Thymus (tissue), 14 donors: ENCODE measurements at places on chromosomes 3 and 15.

DNA sequence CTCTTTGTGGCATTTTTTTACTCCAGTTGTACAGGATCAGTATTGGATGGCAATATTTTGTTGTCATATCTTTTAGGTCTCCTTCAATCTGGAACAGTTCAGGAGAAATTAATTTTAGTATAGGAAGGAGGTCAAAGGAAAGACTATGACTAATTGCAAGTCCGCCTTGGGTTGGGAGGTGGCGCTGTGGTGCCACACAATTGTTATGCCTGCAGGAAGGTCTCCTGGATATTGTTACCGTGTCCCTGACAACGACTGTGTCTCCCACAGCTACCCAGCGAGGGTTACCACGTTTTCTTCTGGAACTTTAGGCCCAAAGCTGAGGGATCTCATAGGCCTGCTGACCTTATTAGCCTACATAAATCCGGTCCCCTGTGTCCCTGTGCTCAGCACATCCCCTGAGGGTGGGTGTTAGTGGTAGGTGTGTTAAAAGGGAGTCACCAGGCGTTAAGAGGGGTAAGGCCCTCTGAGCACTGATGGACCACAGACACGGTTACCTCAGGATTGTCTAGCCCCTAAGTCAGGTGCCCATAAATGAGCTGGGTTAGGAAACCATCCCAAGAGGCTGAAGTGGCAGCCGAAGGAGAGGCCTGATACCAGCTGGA lies 31.5 kb downstream of the KCNAB1 start:
- DNase-seq, result peak; percentile 27

- DNase-seq, result no peak
Observed at GRCh38 chr15:52294881-52295420, 653 bp downstream of the MYO5C start.

GRCh38 chr15:37028625-37029296 lies 71.6 kb downstream of the MEIS2 start:
- no peak for DNase-seq

DNA sequence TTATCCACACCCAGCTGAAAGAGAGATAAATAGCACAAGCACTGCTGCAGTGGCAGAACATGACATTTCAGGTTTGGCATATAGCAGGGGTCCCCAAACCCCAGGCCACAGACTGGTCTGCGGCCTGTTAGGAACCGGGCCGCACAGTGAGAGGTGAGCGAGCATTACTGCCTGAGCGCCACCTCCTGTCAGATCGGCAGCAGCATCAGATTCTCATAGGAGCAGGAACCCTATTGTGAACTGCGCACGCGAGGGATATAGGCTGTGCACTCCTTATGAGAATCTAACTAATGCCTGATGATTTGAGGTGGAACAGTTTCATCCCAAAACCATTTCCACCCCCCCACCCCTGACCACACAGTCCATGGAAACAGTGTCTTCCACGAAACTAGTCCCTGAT lies 54.6 kb downstream of the CCR4 start:
- no peak for DNase-seq

- DNase-seq, result no peak
Observed at GRCh38 chr3:133393691-133394474, 6.0 kb upstream of the BFSP2 start.

DNA sequence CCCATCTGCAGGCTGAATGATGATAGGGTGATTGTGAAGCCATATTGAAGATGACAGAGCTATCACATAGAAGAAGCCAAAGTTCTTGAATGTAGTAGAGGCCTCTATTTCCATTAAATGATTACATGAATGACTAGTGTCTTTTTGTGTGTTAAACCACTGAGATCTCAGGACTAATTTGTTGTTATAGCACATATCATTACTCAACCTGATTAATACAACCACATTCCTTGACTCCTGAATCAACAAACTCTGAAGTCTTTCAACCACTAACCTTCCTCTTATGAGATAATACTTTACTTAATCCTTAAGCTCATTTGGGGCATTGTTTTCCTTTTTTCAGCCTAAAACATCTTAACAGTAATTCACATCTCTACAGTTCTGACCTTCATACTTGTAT lies 564.5 kb upstream of the ADAMTS9 start:
- DNase-seq, result no peak

GRCh38 chr15:97858296-97858695 lies 102.2 kb upstream of the ARRDC4 start:
- no peak for DNase-seq

DNA sequence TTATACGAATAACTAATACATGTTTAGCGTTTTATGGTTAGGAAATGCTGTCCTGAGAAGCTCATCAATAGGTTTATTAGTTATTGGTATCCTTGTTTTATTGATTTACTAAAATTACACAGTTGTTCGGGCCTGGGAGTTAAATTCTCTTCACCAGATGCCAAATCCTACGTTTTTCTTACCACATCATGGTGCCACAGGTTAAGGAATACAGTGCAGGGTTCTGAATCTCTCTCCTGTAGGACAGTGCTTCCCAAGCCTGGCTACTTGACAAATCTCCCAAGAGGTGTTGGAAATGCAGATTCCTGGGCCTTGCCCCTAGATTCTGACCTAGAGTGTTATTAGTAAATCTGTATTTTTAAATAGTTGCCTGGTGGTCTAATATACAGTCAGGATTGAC lies 273.4 kb upstream of the LRRFIP2 start:
- no peak for DNase-seq

DNA sequence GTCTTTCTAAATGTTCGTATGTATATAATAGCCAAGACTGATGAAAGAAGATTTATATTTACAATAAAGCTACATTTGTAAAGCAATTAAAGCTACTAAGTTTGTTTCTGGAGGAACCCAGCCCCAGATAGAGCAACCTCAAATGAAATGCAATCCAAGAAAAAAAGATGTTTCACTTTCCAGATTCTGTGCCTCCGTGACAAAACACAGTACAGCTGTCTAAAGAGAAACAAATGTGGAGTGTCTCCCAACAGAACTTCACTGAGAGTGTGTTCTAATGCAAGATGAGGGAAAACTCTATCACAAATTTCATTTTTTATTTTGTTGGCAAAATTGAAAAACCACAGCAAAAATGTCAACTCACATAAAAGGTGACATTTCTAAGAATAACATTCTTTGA lies 317.0 kb downstream of the OCA2 start:
- DNase-seq, result no peak

DNA sequence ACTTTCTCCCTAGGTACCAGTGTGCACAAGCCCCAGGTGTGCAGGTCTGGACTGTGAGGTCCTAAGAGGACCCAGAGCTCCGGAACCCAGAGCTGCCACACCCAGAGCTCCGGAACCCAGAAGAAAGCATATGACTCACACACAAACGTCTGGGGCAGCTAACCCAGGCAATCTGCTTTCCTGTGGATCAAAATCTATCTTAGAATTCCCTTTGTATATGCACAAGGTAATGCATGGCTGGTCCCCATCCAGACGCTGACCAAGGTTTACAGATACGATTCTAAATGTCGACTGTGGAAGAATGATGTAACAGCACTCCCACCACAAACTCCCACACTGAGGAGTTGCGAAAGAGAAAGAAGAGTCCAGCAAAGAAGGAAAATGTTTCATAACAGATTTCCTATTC lies 15.7 kb downstream of the KCNMB2 start:
- no peak for DNase-seq

DNA sequence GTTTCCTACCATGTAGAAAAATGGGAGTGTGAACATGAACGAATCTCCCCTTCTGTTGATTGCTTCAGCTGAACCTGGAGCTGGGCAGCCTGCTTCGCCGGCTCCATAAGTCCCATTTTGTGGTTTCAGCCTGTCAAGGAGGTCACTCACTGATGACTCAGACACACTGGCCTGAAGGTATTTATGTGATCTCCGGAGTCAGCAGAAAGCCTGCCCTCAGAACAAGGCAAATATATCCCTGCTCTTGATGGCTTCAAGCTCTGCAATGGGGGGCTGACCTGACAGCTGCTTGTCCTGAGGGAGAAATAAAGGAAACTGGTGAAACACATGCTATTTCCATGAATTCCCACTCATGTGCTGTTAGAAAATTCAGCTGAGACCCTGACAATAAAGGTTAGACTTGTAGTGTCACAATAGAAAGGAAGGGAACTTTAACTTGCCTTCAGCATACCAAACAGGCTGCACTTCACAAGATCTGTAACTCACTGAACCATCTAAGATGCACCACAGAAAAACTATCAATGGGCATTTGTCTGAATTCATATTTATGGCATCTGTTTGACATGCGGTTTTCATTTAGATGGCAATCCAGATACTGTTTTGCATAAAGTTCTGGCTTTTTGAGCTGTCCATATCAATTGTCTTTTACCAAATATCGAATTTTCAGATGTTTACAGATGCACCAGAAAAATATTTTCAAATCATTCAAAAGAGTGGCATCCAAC lies 282.0 kb upstream of the VEPH1 start:
- DNase-seq, result no peak

- DNase-seq, result no peak
Observed at GRCh38 chr15:80887148-80887547, 102.5 kb downstream of the MESD start.

DNA sequence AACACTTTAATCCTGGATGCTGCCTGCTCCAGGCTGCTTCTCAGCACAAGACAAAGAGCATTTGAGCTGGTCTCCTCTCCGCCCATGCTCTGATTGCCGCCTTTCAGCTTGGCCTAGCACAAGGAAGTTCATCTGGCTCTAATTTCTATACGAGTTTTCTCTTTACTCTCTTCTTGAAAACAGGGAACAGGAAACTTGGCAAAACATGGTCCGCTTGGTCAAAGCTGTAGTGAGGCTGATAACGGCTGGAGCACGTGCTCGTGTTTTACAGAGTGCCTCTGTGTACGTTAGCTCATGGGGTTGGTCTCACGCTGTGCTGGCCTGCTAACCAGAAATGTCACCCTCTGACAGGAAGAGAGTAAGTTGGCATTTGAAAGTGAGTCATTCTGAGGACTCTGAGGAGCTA lies 19.2 kb downstream of the RARRES1 start:
- DNase-seq, result no peak

DNA sequence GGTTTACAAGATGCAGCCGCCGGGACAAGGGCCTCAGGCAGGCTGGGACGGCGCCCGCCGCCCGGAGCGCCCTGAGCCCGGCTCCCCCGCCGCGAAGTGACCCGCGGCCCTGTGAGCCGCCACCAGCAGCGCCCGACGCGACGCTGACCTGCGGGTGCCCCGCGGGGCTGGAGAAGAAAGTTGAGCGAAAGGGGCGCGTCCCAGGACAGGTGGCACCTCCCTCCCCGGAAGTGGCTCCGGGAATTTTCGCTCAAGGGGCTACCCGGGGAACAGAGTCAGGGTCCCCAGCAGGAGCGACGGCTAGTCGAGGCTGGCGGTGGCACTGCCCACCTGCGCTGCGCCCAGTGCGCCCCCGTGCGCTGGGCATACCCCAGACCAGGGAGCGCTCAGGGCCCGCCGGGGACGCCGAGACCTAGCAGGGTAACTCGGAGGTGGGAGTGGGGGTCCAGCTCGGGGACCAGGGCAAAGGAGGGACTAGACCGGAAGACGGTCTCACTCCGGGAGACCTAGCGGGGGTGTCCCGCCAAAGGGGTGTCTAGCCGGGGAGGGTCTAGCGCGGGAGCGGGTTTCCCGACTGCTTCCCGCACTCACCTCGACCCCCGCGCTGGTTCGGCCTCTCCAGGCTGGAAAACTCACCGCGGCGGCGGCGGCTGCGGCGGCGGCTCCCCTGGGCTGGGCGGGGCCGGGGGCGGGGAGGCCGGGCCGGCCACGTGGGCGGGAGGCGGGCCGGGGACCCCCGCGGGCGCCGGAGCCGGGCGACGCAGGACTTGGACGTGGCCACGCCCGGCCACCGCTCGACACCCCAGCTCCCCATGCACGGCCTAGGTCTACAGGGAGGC lies 18.4 kb downstream of the SPATA12 start:
- DNase-seq, result no peak

DNA sequence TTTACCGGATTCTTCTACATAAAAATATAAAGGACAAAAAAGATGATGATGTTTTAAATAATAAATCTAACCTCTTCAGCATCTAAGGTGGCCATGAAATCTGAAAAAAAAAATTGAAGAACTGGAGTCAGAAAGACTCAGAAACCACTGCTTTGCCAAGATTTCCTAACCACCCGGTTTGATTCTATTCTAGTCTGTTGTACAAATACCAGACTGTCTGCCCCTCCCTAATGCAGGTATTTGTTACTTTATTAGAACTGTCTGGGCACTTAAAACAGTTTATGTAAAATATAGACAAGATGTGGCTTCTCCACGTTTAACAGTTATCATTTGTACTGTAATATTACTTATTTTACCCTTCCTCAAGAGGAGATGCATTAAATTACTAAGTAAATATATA lies 48.8 kb downstream of the UACA start:
- no peak for DNase-seq

DNA sequence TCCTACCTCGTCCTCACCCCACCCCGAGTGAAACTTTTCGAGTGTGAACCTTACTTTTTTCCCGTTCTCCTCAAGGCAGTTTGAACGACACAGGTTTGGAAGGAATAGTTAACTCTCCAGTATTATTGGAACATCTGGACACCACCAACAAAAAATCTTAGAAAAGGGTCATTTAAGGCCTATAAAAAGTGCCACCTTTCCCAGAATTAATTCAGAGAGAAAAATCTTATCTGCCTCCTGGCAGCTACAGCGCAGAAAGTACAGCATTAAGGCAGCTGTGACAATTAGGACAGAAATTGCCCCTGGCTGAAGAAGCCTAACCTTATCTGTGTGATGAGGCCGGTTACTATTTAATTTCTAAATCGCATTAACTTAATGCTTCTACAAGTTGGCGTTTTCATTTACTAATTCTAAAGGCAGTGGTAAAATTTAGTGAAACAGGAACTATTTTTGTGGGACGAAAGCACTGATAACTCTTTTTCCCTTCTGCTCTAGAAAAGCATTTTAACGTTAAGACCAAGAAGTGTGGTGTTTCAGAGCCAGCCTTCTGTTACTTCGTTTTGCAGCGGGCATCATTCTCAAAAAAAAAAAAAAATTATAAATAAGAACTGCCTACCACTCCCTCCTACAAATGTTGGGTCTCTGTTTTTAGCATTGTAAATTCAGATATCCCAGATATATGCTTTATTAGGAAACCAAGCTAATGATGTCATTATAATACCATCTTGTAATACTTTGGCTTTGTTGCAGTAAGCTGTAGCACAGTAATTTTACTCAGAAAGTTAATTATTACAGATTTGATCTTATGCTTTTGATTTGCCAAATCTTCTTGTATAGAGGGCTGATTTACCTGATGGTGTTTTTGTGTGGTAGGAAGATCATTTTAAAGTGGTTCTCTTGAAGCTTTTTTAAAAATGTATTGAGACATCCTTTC lies 1.4 kb downstream of the ATP11B start:
- no peak for DNase-seq
